Hematopoietic multipotent progenitor cell (in vitro differentiated cells): ENCODE measurements at places on chromosomes 4 and X.

- no peak for DNase-seq
Observed at GRCh38 chr4:148842843-148843242, 400.6 kb upstream of the NR3C2 start.

DNA sequence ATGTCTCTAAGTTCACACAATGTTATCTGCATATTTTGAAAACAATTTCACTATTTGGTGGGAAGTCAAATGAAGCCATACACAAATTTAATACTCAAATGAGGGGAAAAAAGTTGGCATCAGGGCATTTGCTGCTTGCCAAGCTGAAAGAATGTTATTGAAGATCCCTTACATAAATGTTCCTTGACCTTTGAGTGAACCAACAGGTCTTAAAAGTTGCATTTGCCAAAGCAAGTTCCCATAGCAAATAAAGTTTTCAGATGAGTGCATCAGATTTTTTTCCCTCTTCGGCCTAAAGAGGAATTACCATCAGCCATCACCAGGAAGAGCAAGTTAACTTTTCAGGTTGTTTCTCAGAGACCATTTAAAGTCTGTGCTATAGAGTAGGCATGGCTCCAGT is 115.9 kb downstream of the COX18 start:
- no peak for DNase-seq

DNA sequence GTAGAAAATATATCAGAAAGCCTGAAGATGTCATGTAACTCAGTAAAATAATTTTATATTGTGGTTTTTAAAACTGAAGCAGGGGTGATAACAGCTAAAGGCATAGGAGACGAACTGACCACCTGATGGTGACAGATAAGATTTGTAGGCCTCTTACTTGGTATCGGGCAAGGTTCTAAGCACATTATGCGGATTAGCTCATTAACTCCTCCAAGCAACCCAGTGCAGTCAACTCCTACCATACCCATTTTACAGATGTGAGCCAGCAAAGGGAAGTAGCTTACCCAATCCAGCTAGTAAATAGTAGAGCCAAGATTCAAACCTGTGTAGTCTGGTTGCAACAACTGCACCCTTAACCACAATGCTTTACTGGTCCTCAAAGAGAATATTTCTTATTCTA is 62.1 kb downstream of the CC2D2A start:
- DNase-seq = no peak

DNA sequence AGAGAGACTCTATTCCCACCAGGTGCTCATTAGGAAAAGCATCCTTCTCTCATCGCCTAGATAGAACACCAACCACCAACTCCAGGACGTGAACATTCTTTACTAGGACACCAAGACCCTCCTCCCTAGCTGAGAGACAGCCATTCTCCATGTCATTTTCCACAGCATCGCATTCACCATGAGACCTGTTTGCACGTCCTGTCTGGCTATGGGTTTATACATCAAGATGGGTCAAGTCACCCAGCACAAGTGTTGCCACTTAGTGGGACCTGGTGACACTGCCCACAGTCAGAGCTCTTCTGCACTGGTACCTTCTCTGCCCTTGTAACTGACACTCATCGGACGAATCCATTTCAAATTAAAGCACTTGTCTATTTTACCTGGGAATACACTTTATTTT is 17.5 kb downstream of the LRP2BP start:
- no peak for DNase-seq

GRCh38 chrX:146967306-146967705 is 152.8 kb upstream of the CXorf51A start:
- no peak for DNase-seq

GRCh38 chr4:167238226-167238625 is 3.9 kb upstream of the SPOCK3 start:
- no peak for DNase-seq

GRCh38 chr4:110163327-110164069 is 34.9 kb downstream of the ELOVL6 start:
- no peak for DNase-seq

- no peak for DNase-seq
Observed at GRCh38 chrX:24426340-24426913, 38.7 kb upstream of the PDK3 start.

- DNase-seq = no peak
Observed at GRCh38 chrX:3699821-3700381, 13.5 kb downstream of the PRKX start.

GRCh38 chr4:189304167-189304566 is 636.5 kb upstream of the FRG1 start:
- DNase-seq = no peak

DNA sequence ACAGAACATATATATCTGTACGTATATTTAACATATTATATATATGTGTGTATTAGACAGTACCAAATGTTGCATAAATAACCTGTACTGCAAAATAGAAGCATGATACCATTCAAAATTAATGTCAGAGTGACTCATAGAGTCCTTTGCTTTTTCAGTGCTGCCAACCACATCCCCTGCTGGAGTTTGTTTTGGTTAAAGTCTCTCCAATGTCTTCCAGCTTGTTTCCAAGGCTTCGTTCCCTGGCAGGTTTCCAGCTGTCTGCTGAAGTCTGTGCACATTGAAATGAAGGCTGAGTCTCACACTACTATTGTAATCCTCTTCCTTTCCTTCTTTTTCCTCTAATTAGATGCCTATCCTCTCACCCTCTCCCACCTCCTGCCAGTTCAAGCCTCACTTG is 14.9 kb downstream of the NRK start:
- DNase-seq = no peak

- DNase-seq = no peak
Observed at GRCh38 chr4:13605330-13605729, 22.2 kb downstream of the BOD1L1 start.

DNA sequence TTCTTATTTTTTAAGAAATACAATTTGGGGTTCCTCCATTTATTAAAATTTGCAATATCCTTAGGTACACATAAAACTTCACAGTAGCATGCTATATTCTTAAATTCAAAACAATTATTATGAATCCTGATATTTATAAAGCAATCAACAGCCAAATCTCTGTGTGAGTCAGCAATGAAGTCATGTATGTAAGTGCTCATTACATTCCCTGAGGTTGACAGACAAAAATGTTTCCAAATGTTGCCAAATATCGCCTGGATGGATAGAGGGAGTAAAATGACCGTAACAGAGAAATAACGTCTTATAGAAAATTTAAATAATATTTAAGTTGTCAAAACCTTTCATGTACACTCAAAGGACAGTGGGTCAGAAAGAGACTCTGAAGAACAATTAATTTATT is 220.0 kb downstream of the PCDH18 start:
- DNase-seq = no peak

GRCh38 chr4:2928242-2929176 is 34.7 kb downstream of the NOP14 start:
- DNase-seq = no peak

GRCh38 chr4:163550869-163551267 is 56.4 kb downstream of the TMA16 start:
- no peak for DNase-seq

DNA sequence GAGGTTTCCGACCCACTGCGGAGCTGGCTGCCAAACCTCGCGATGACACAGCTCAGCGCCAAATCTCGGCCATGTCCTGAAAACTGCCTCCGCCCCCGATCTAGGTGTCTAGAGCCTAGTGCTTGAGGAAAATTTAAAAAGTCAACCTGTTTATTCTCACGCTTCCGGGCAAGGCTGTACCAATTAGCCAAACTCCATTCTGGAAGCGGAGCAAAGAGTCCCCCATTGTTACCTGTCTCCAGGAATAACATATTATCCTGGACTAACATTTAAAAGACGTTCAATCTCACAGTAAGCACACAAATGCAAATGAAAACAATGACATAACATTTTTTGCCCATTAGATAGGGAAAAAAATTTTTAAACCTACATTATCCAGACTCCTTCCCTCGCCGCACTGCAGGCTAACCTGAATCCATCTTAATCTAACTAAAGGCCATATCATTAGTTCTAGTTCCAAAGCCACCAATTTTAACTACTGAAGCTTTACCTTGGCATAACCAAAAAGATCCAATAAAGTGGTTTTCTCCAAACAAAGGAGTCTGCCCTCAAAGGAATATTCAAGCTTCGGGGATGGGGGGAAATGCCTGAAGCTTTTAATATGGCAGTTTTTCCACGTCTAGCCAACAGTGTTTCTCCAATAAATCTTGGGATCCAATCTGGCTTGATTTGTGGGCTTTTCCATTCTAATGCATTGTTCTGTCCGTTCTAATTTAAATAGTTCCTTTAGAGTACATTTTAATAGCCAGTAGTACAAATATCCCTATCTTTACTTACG is 1.9 kb downstream of the HUWE1 start:
- no peak for DNase-seq

GRCh38 chrX:110056419-110056818 is 53.5 kb downstream of the TMEM164 start:
- no peak for DNase-seq

DNA sequence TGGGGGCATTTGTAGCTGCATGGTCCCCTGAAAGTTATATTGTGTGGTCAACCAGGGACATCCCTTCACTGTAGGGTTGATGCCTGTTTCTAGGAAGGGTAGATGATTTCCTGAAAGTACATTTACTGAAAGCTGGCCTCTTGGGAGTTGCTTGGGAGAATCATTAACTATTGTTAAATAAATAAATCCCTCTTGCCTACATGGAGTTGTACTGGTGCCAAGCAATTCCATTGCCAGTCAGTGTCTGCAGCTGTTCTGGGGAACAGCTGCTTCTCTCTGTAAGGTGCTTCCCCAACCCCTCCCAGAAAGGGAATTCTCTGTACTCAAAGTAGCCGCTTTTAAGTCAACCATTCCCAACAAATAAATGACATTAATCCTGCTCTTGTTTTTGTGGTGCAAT is 51.1 kb downstream of the C4orf51 start:
- DNase-seq = no peak

GRCh38 chrX:140505421-140506337 is 810 bp upstream of the SOX3 start:
- DNase-seq = no peak

GRCh38 chr4:78951862-78952472 is 12.7 kb upstream of the PAQR3 start:
- no peak for DNase-seq

DNA sequence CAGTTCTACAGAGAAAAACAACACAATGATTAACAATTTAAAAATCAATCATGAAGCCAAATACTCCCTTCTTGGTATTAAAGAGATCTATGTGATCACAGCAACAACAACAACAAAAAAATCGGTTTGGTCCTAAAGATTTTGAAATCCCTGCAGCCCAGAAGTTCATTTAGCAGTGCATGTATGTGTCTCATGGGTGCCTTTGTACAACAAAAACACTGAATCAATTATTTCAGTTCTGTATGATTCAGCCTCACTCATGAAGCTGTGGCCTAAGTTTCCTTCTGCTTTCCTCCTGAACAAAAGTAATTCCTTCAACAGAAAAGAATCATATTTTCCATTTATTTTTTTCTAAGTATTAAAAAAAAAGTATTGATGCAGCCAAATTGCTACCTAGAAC is 393.4 kb upstream of the NDST3 start:
- DNase-seq = no peak

GRCh38 chr4:65515646-65516045 is 154.6 kb downstream of the EPHA5 start:
- DNase-seq = no peak

DNA sequence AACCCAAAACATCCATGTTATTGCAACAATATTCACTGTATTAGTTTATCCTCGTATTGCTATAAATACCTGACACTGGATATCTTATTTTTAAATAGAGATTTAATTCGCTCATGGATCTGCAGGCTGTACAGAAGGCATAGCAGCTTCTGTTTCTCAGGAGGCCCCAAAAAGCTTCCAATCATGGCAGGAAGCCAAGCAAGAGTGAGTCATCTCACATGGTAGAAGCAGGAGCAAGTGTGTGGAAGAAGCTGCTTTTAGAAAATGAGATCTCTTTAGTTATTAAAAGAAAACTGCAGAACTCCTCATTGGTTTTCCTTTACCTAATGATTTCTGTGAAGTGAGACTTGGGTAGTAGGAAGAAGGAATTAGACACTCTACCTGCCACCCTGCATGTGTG is 16.4 kb downstream of the ZNF732 start:
- no peak for DNase-seq

GRCh38 chr4:185811509-185812364 is at the start of gene SORBS2:
Gene SORBS2, minus strand, starts transcription at chr4:185812194. Its CDS starts 121,623 bp downstream, at chr4:185690571.
- no peak for DNase-seq

DNA sequence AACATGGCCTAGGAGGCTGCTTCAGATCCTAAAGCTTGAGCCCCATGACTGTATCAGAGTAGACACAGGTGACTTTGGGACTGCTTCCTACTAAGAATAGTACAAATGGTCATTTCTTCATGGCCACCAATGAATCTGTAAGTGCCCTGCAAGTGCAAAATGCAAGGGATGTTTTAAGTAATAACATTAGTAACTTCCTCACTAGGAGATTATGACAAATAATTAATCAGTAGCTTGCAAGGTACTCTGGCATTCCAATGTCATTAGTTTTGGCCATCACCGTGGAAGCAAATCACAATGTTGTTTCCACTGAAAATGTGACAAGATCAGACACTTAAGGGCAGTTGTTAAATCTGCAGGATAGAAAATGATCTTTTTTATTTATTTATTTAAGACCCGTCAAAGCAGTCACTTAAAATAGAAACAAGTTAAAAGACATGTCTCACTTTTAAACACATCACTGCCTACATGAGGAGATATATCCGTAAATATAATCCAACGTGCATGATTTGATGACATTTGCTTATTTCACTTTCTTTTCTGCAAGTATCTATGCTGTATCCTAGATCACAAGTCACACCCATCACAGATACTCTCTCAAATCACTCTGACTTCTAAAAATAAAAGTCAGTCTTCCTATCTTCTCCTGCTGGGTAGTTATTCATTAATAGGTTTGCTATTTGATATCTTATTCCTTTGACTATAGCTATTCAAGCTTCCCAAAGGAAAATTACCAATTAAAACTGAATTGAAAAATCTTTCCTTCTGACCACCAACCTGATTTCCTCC is 400.6 kb downstream of the IL15 start:
- DNase-seq = no peak

GRCh38 chr4:109126856-109127255 is 175.6 kb downstream of the COL25A1 start:
- no peak for DNase-seq

DNA sequence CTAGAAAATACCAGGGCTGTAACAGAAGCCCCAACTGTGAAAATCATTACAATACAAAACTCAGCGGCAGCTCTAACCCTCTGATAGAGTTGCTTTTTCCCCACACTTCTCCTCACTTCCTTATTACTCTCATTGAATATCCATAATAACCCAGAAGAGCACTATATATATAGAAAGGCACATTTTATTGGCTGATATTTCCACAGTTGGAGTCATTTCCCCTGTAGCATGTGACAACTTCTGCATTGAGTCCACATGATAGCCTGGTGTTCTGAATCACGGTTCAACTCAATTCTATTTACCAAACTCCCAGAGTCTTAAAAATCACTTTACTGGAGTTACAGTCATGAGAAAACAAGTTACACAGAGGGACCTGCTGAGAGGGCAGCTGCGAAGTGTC is 46.6 kb upstream of the NWD2 start:
- no peak for DNase-seq

DNA sequence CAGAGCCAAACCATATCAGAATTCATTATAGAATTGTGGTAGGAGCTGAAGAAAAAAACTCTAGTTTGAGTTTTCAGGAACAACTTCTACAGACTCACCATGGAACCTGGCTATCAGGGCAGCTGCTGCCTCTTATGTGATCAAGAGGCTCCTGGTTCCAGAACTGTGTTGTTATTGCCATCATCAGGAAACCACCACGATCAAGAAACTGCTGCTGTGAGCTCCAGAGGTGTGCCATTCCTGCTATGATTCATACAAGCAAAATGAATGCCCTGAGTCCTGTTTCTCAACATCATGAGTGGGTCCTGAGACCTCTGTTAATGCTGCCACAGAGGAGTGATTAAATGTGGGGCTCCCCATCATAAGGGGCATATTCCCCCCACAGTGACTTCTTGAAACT is 43.7 kb downstream of the TASL start:
- DNase-seq = no peak
